Dermis microvascular lymphatic vessel endothelial cell (primary cell): ENCODE measurements at places on chromosomes 3 and 15. TPM values are rescaled to one million over a fixed set of nuclear protein-coding genes. Genes with fewer than 3 reads are reported as not detected.

The SERPINI2 gene
- not detected in 2 replicates for total RNA-seq

The TTLL3 gene
- total RNA-seq, result 4.1 and 7.6 TPM in 2 replicates

DNA sequence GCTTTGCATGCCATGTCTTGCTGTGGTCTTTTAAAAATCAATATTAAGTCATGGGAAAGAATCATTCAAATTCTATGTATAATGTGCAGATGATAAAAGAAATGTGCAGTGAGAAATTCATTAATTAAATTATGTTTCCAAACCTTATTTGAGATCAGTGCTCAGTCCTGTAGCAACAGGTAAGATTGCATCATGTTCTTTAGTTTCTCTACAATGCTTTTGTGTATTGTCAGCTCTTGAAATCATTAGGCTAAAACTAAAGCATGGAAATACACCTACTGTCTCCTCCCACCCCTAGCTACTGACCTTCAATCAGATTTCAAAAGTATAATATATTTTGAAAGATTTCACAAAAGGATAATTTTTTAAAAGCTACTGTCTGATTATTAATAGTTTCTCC lies 612.7 kb downstream of the ROBO2 start:
- no peak for DNase-seq

GRCh38 chr3:158460926-158461325 lies 110.1 kb upstream of the MLF1 start:
- no peak for DNase-seq

The ROPN1 gene
- total RNA-seq, result not detected in 2 replicates

The SCAANT1 gene
- total RNA-seq, result not detected in 2 replicates

GRCh38 chr3:190677001-190677400 lies 163.1 kb downstream of the IL1RAP start:
- no peak for DNase-seq

The ZBTB20 gene
- total RNA-seq, result 8.7 and 12.5 TPM in 2 replicates

The LCTL gene
- total RNA-seq, result not detected in 2 replicates
